ENCODE measurements at places on chromosomes 4 and X.

DNA sequence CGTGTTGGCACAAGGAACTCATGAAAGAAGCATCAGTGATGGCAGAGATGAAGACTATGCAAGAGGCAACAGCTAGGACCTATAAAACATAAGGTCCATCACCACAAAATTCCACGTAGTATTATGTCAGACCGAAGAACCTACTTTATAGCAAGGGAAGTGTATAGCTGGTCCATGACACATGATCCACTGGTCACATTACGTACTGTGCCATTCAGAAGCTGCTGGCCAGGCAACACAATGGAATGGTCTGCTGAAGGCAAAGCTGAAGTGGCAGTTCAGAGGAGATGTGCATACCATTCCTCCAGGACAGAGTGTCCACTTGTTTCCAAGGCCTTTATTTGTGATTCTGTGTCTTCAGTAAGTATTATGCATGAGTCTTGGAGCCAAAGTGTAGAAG, 215.5 kb upstream of the UGT8 start:
- no peak for DNase-seq

DNA sequence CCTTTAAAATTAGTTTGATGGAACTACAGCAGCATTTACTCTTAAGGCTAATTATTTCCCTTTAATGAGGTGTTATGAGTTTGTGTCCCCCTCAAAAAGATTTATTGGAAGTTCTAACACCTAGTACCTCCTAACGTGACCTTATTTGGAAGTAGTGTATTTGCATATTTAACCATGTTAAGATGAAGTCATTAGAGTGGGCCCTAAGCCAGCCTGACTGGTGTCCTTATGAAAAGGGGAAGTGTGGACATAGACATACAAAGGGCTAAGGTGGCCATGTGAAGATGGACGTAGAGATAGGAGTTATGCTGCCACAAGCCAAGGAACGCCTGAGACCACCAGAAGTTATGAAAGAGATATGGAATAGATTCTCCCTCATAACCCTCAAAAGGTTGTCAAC, 985.4 kb upstream of the INTU start:
- no peak for DNase-seq

DNA sequence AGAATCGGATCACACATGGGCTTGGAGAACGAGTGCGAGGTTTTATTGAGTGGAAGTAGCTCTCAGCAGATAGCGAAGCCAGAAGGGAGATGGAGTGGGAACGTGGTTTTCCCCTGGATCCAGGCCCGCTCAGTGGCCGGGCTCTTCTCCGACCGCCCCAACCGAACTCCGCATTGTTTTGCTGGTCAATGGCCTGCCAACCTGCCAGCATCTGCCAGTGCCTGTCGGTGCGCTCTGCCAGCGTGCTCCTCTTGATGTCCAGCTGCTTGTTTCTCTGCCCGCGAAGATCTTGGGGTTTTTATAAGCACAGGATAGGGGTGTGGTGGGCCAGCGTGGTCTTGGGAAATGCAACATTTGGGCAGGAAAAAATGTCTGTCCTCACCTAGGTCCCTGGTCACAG, 5.6 kb upstream of the SYTL5 start:
- no peak for DNase-seq

GRCh38 chr4:18935659-18936345, 914.2 kb upstream of the LCORL start:
- DNase-seq: no peak

GRCh38 chr4:88166608-88167007, 8.2 kb upstream of the ABCG2 start:
- no peak for DNase-seq

DNA sequence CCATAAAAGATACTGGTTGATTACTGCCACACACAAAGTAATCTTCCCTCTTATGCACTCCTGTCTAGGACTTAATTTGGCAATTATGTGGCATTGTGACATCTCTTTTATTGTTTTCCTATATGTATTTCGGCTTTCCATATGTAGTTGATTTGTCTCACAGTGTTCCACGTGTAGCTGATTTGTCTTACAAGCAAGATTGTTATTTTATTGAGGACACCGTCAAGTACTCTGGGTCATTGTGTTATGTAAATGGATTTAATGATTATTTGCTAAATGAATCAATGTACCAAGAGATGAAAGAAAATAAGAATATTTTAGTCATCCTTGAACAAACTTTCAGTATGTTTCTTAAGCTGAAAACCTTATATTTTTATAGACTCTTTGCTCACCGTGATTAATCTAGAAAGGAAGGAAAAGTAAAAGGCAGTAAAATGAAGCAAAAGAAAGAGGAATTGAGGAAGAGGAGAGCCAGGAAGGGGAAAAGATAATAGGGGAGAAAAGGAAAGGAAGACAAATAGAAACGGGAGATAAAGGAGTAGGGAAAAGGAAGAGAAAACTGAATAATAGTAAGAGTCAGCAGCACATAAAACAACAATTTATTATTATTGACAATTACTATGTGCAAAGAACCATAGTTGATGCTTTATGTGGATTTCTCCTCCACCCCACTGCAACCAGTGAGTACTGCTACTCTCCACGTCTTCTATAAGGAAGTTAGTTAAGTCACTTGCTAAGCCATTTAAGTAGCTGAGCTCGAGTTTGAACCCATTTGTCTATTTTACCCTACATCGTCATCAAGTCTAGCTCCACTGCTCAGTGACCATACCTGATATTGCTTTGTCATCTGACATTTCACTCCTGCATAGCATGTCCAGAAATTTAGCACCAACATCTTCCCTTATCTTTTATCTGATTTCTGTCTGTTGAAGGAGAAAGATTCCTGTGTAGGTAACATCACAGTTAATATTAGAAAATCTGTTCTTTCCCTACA, 336.5 kb downstream of the BMPR1B start:
- no peak for DNase-seq

DNA sequence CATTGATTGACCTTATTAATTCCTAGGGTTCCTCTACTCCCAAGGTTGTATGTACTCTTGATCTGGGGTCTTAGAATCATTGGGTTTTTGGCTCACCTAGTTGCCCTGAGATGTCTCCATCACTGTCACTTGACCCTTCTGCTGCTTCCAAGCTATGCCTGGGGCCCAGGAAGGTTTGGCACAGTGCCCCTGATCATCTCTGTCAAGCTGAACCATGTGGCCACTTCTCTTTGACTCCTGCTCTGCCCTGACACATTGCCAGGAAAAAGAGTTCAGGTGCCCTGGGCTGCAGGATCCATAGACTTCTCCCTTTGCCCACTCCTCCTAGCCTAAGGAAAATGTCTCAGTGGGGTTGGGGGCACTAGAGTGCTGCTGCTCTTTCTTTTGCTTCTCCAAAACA, 3.9 kb upstream of the CHST7 start:
- no peak for DNase-seq

Measured in stimulated activated CD4-positive, alpha-beta T cell treated with anti-CD3 and anti-CD28 coated beads, Interleukin-15, amount 100 ng/mL, for 48 hours (primary cell).